ENCODE measurements at places on chromosomes 5 and 9. TPM values are rescaled to one million over a fixed set of nuclear protein-coding genes. Genes with fewer than 3 reads are reported as not detected.

PHF24 gene
- total RNA-seq = 0.35 TPM

- DNase-seq = no peak
Observed at GRCh38 chr5:177507165-177507564, 2.5 kb downstream of the DOK3 start.

DNA sequence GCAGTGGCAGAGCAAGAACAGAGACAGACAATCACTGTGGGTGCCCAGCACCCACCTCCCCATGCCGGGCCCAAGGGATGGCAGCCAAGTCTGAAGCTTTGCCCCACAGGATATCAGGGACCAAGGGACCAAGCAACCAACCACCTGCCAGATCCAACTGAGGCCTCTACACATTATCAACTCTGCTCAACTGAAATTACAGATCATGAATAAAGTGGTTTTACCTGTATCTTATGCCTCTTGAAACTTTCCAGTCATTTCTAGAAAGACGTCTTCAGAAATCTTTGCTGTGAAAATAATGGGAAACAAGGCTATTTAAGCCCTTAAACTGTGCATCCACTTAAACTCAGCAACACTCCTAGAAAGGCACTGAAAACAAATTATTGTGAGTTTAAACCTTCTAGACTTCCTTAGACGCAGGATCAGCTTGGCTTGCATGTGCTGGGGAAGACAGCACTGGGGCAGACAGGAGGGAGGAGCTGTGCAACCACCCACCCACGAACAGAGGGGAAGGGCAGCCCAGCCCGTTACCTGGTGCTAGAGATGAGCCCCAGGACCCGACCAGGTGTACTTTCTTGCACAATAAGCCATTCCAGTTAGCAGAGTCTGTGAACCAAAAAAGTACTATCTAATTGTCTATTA is 80.0 kb downstream of the SEMA4D start:
- no peak for DNase-seq

GRCh38 chr5:36334315-36334714 is 32.6 kb upstream of the RANBP3L start:
- DNase-seq = no peak

DNA sequence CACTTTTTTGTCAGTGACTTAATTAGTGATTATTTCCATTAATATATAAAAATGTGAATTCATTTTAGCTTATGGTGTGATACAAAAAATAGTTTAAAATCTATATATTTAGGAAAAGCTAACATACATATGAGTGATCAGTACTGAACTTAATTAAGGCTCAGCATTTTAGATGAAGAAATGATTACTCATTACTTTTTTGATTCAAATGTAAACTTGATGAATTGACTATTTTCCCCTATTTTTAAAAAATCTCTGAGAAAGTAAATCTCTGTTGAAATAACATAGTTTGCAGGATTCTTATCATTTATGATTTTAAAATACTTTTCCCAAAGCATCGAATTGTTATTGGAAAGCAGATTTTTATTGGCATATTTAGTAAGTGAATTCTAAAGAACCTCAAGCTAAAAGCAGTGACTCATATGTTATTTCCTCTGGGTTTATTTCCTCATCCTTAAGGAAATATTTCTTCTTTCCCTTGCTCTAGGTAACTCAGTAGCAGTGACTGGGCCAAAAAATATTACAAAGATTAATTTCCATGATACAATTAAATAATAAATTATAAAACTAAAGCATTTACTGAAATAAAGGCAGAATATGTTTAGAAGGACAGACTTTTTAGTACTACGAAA is 290.6 kb downstream of the FER start:
- no peak for DNase-seq

- DNase-seq = no peak
Observed at GRCh38 chr5:24272741-24273140, 372.0 kb downstream of the CDH10 start.
